ENCODE measurements at places on chromosomes 3 and 15.

DNA sequence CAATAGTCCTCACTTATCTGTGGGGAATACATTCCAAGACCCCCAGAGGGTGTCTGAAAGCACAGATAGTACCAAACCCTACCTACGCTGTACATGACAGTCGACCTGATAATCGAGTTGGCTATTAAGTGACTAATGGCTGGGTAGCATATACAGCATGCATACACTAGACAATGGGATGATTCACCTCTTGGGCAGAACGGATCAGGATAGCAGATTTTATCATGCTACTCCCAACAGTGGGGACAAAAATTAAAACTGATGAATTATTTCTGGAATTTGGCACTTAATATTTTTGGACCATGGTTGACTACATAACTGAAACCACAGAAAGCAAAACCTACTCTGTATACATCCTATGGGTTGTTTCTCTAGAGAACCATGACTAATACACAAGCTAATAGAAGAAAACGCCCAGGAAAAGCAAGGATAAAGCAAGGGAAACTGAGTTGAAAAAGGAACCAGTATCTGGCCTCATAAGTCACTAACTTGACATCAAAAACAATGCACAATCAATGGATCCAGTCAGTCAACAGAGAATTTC, 15.5 kb downstream of the ATG3 start:
- no peak for DNase-seq

GRCh38 chr3:173395412-173396181, 1.9 kb upstream of the NLGN1 start:
- DNase-seq = peak; percentile 77

DNA sequence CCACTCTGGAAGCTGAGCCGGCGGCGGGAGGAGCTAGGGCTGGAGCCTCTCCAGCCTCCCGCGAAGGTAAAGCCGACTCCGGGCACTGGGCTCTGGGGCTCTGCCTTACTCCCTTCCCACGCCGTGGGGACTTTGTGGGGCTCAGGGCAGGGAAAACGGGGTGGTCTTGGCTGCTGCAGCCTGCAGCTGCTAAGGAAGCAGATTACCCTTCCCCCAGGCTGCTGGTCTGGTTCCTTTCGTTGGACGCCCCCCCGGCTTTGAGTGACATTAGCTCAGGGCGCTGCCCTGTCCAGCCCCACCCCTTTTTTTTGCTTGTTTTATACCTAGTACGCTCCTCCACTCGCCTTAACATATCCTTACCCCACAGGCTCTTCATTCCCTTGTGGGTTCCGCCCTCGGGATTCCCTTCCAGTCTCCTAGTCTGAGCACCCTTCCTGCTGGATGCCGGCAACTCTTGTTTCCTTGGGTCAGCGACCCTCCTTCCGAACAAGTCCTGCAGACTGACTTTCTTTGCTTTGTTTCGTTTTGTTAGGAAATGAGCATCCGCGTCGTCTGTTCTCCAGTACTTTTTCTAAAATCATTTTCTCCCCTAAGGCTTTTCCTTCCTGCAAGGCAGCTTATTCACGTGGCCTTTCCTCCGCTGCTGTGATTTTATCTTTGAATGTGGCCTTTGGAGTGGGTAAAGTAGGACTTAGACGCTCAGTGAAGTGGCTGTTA, 551 bp downstream of the DNAJC13 start:
- peak; percentile 85 for DNase-seq

DNA sequence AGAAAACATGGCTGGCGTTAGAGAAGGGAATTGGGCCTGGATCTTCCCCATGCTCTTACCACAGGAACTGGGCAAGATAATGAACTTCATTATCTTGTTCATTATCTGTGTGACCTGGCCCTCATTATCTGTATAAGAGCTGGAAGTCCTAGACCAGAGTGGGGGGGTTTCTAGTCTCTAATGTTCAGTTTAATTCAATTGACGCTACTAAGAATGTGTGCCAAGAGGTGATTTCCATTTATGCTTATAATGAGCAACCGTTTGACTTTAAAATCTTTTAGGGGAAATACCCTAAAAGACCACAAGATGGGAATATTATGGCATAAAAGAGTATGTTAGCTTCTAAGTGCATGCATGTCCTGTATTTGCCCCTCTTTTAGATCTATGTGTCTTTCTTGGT, 59.1 kb upstream of the CSTA start:
- no peak for DNase-seq

DNA sequence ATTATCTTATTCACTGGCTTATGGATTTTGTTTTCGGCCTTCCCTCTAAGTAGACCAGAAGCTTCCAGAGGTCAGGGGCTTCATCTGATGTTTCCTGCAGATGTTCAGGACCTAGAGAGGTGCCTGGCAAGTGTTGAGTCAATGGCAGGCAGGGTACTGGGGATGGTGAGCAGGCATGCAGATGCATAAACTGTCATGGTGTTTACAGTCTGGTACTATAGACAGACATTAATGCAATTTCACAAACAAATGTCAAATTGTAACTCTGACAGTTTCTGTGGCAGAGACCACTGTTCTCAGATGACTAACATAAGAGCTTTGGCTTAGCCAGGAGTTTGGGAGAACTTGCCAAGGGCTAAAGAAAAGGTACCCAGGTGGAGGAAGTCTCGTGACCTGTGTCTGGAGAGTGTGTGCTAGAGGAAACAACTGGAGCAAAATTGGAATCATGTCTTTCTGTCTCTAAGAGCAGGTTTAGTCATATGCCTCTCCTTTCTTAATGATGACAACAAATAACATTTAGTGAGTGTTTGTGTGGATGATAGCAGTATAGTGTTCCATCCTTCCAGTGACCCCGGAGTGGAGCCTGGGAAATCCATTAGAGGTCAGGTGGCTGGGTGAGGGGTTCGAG, 53.7 kb upstream of the TRAK1 start:
- no peak for DNase-seq

Measured in inflammatory macrophage treated with lipopolysaccharide for 4 hours (primary cell).